Nephron progenitor cell (in vitro differentiated cells): ENCODE measurements at places on chromosomes 7 and 10.

DNA sequence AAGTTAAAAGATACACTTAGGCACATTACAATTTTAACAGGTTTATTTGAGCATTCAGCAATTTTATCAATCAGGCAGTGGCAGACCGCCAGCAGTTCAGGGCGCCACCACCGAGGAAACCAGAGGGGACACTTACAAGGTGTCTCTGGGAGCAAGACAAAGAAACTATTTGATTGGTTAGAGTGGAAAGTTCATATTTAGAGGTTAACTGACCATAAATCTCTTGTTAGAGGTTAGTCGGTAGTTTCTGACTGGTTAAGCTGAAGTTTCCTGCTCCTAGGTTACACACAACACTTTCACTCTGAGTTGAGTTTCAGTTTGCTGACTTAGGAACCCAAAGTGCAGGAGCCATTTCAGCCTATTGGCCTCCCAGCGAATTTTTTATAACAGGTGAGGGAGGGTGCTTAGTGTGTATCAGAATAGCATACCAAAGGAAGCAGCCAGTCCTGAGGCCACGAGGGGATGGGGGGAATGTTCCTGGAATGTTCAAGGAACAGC, 10.8 kb upstream of the PVRIG start:
- no peak for DNase-seq

- no peak for DNase-seq
Observed at GRCh38 chr10:17808971-17809841, at the start of gene MRC1. Gene MRC1, plus strand, starts transcription at chr10:17809348. Its CDS starts 118 bp downstream, at chr10:17809466.

GRCh38 chr7:116802746-116803152, 59.6 kb upstream of the CAPZA2 start:
- DNase-seq, result no peak

DNA sequence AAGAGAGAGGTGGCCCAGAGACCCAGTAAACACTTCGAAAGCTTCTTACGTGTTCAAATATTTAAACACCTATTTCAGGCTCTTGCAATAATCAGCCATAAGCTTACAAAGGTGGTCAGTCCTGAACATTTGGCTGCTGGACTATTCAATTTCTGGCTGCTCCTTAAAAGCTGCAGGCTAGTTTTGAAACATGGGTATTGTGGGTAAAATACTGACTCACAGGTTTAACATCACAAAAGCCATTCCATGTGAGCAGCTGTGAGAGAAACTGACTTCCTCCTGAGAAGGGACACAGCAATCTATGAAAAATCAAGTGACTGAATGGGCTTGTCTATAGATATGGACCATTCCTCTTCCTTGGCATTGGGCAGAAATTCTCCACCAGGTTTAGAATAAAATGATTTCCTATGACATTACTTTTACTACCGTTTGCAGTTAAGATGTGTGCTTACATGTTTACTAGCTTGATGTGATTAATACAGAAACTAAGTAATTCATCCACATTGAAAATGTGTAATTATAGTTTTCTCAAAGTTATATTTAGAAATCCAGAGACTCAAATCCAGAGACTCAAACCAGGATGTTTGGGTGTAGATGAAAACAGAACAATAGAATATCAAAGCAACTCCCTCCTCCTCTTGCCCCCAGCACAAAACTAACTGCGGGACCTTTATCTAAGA, 252.3 kb downstream of the GATA3 start:
- no peak for DNase-seq

DNA sequence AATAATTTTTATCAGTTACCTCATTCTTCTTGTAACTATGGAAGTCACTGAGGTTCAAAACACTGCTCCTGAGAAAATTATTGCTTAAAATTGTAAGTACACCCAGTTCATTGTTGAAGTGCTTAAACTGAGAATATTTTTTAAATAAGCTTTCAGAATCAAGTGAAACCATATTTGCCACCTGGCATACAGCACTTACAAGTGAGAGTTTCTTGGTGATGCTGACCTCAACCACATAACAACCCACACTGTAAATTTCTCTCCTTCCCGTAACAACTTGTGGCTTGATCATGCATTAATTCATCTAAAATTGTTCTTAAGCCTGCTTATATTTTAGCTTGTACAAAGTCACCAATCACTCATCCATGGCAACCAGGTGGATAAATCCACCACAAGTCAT, 34.0 kb downstream of the IMMP2L start:
- DNase-seq, result no peak

- no peak for DNase-seq
Observed at GRCh38 chr10:96044736-96045135, 1.4 kb downstream of the CCNJ start.

DNA sequence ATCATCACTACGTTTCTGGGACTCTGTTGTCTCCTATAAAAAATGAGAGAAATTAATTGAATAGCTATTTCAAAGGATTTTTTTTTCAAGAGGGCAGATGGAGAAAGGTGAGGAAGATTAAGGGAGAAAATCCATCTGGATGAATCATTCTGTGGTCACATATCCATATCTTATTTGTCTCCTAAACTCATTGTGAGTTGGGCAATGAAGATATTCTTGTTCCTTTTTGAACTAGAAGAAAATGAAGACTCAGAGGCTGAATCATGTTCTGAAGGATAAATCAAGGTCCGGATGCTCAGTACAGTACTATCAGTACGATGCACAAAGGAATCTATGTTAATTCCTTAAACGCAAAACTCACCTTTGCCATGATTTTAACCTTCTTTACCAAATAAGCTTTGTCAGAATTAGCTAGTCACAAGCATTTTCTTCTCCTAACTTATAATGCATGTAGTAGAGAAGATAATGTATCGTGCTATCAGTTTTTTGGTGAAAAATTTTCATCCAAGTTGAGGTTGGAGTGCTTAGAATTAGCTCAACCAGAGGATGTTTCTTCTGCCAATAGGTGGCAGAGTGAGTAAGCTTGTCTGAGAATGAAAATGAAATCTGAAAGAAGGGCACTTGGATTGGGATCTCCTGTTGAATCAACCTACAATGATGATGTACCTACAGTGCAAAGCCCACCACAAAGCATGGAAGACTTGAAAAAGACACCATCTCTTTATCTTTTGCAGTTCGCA, 446.9 kb downstream of the KIF20B start:
- no peak for DNase-seq

DNA sequence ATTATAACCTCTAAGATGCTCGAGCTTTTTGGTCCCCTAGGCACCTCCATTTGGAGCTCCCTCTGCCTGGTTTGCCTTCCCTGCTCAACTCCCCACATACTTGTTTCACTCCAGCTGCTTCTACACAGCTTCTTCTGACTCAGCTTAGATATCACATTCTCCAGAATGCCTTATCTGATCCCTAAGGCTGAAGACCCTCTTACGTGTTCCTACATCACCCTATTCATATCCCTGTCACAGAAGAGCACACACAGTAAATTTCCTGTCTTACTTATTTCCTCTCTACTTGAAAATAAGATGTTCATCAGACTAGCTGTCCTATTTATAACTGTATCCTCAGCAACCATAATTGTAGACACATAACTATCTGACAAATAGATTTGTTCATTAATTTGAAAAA, 61.3 kb upstream of the RNF148 start:
- no peak for DNase-seq
